Hindlimb muscle (tissue), 1 donor: ENCODE measurements at places on chromosomes 13 and 19. TPM values are rescaled to one million over a fixed set of nuclear protein-coding genes. Genes with fewer than 3 reads are reported as not detected.

EXOC3L2 gene
- polyA plus RNA-seq: 3.0 TPM

HIF3A gene
- polyA plus RNA-seq: 412 TPM

DENND1C gene
- 1.2 TPM for polyA plus RNA-seq

TMPRSS9 gene
- 0.67 TPM for polyA plus RNA-seq

ZSCAN5A gene
- 8.1 TPM for polyA plus RNA-seq
